ENCODE measurements at places on chromosomes 13 and 19. TPM values are rescaled to one million over a fixed set of nuclear protein-coding genes. Genes with fewer than 3 reads are reported as not detected.

- H3K27ac ChIP-seq = peak overlapping the region; percentile 99
- peaks cover 44% of the 10 kb centered on the region for H3K36me3 ChIP-seq
- no peaks in the 10 kb centered on the region for H3K27me3 ChIP-seq
- DNase-seq = no peak
- peak overlapping the region; percentile 76 for H3K4me3 ChIP-seq
Measured at GRCh38 chr19:43597876-43598275, 1.5 kb downstream of the ZNF576 start.

DNA sequence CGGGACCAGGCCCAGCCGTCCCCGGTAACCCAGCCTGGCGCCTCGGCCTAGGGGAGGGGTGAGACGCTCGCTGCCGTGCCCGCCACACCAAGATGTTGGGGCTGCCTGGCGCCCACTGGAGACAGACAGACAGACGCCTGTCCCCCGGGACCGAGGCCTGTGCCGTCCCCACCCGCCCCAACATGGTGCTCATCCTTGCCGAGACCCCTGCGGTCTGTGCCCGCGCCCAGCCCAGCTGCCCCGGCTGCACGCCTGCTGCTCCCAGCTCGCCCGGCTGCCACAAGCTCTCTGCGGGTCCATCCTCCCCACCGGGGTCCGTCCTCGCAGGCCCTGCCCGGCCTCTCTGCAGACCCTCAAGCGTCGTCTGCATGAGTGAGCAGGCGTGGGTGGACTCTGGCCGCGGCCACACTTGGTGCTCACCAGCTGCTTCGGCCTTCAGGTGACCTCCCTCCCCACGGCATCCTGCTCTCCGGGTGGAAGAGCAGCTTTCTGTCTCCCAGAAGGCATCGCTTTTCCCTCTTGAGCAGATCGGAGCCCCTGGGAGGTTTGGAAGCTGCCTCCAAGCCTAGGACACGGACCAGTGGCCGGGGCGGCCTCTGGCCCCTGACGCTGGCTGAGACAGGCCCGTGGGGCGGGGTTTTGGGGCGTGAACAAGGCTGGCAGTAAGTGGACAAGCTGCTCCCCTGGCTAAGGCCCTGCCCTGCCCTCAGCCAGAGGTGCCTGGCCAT, 6.7 kb upstream of the TMPRSS9 start:
- no peak overlapping the region for H3K4me3 ChIP-seq
- DNase-seq = no peak
- H3K27ac ChIP-seq = no peak overlapping the region
- H3K4me1 ChIP-seq = peaks cover 32% of the 10 kb centered on the region
- peaks cover 1% of the 10 kb centered on the region for H3K27me3 ChIP-seq

DNA sequence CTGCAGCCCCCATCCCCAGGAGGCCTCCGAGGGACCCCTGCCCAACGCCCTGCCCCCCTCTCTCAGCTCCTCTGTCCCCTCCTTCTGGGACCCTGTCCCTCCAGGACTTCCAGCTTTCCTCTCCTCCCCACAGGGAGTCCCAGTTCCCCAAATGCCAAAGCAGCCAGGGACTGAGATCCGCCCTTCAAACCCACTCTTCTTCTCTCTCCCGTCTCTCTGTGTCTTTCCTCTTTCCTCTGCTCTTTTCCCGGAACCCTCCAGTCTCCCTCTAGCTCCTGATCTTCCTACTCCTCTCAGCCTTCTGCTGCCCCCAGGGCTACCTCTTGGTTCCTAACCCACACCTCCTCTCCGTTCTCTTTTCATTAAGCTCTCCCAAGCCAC, 377 bp downstream of the CA11 start:
- peak overlapping the region; percentile 56 for H3K4me3 ChIP-seq
- H3K4me1 ChIP-seq = peaks cover 21% of the 10 kb centered on the region
- no peaks in the 10 kb centered on the region for H3K27me3 ChIP-seq
- DNase-seq = no peak

DNA sequence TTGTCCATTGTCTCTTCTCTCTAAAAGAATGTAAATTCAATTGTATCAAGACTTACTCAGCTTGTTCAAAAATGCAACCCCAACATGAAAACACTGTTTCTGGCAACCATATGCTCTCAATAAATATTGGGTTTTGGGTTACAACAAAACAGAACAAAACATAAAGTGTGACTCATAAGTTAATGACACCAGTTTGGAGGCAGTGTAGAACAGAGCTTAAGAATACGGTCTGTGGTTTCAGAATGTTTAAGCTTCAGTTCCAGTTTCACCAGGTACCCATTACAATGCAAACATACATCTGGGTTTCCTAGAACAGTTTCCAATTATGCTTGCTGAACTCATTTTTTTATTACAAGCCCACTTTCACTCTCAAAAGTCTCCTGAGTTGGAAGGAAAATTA, 285.8 kb upstream of the PCDH9 start:
- no peaks in the 10 kb centered on the region for H3K36me3 ChIP-seq
- H3K4me3 ChIP-seq = no peak overlapping the region
- H3K27me3 ChIP-seq = no peaks in the 10 kb centered on the region
- H3K27ac ChIP-seq = no peak overlapping the region
- no peak for DNase-seq

DNA sequence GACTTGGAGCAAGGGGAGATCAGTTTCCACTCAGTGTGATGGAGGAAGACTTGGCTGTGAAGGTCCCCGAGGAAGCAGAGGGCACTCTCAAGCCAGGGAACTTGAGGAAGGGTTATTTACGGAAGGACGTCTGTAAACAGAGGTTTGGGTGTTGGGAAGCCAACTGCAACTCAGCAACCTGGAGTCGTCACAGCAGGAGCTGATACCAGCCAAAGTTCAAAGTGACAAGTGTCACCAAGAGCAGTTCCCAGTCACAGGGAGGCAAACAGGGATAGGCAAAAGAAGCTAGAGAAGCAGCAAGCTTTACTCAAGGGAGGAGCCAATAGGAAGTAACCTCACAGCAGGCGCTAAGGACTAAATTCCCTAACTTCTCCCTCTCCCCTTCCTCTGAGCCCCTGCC, 205.5 kb downstream of the EFNB2 start:
- no peaks in the 10 kb centered on the region for H3K36me3 ChIP-seq
- no peaks in the 10 kb centered on the region for H3K27me3 ChIP-seq
- H3K4me1 ChIP-seq = no peaks in the 10 kb centered on the region
- no peak overlapping the region for H3K27ac ChIP-seq
- no peak overlapping the region for H3K4me3 ChIP-seq

DNA sequence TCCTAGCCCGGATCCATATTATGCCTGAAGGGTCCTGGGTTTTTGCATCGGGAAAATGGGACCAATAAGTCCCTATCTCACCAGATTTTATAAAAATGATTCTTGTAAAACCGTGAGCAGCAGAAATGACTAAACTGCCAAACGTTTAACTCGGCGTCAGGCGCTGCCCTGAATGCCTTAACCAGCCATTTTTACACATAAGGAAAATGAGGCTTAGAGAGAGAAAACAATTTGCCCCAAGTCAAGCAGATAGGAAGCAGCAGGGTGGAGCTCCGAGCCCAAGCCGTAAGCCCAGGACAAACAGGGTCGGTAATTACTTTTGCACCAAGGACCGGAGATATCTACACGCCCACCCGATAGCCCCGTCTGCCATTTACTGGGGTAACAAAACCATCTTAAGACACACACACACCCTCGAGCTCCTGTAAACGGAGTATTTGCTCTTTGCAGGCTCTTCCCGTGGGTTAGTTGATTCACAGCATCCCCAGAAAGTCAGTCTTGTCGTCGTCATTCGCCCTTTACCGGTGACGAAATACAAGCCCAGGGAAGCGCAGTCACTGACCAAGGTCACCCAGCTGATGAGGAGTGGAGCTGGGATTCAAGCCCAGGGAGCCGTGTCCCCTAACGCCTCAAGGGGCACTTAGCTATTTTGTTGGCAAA, 16.0 kb upstream of the MRI1 start:
- peak; percentile 66 for DNase-seq
- peaks cover 17% of the 10 kb centered on the region for H3K36me3 ChIP-seq

DNA sequence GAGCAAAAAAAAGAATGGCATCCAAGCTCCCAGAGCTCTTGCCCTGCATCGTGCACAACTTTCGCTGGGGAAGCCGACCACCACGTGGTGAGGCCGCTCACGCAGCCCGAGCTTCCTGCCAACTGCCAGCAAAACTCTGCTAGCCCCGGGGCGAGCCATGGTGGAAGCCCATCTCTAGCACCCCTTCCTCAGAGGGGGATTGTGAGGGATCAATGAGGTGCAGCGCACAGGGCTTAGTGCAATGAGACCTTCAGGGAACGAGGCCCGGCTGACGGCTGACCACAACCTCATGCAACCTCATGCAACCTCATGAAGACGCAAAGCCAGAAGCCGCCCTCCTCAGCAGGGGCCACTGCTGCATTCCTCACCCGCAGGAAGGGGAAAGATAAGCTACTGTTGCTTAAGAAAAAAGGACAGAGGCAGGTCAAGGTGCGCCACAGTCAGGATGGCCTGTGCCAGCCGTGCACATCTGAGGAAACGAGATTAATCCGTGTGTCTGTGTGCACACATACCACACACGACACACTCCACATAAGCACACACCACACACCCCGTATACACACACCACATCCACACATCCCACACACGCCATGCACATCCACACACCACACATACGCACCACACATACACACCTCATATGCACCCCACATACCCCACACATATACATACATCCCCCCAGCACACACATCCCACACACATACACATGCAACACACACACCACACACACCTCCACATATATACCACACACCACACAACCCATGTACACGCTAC, 9.6 kb downstream of the HSPBP1 start:
- peaks cover 40% of the 10 kb centered on the region for H3K36me3 ChIP-seq
- H3K4me1 ChIP-seq = peaks cover 10% of the 10 kb centered on the region
- H3K27ac ChIP-seq = peak overlapping the region; percentile 23
- no peaks in the 10 kb centered on the region for H3K27me3 ChIP-seq
- DNase-seq = no peak

Gene CRTC1
- total RNA-seq = 4.3 TPM

- H3K36me3 ChIP-seq = peaks cover 45% of the 10 kb centered on the region
- no peak overlapping the region for H3K27ac ChIP-seq
- no peak overlapping the region for H3K4me3 ChIP-seq
- no peaks in the 10 kb centered on the region for H3K27me3 ChIP-seq
- peaks cover 7% of the 10 kb centered on the region for H3K4me1 ChIP-seq
Measured at GRCh38 chr19:45629704-45630103, 9.5 kb downstream of the EML2 start.
